NCI-H2081 treated with DMSO at 0.1 percent for 48 hours (cell line): ENCODE measurements at places on chromosomes 2 and 18.

- no peak for DNase-seq
These were observed at the start of gene FLACC1 for GRCh38 chr2:201357221-201357620. Gene FLACC1, minus strand, starts transcription at chr2:201357345. Its CDS starts 5,941 bp downstream, at chr2:201351404.

DNA sequence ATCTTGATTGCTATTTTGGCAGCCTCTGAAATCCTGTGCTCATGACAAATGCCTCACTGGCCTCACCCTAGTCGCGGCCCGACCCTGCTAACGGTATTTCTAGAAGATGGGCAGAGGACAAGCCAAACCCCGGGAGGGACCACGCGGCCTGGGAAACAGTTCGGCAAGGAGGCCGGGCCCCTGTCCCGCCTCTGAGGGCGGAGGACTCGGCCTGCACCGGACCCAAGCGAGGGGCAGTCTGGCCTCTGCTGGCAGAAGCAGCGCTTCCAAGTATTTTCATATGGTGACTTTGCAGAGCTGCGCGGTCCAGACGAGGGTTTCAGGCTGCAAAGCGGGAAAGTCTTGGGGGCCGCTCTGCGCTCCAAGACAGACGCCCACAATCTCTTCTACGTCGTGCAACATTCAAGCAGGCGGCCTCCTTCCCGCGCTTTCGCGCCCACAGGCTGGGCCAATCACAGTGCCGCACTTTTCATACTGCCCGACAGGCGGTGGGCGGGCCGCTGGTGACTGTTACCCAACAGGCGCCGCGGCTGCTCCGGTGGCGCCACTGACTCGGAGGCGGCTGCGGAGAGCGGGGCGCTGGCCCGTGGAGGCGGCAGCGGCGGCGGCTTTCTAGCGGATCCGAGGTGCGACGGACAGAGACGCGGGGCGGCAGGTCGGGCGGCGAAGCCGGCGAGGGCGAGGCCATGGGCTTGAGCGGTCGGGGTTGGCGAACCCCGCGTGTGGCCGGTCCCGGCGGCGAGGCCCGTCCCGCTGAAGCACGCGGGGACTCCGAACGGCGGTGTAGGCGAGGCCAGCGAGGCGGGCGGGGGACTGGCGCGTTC, at the start of gene RBM44:
RBM44 (plus strand) TSS at position 544 of the 824 bp plus-strand sequence. CDS start 14,831 bp downstream, outside the sequence.
- DNase-seq: no peak

GRCh38 chr2:44351676-44352075, 9.6 kb downstream of the PREPL start:
- DNase-seq: no peak

DNA sequence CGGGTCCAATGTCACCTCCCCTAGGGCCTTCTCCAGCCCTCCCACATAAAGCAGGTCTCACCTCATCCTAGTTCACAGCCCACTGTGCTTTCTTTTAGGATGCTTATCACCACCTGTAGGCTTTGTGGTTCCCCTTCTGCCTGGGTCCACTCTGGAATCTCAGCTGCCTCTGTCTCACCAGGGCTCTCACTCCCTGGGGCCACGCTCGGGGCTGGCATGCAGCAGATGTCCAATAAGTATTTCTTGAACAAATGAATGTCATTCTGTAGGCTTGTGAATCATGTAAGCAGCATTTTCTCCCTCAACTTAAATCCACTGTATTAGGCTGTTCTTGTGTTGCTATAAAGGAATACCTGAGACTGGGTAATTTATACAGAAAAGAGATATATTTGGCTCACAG, 4.3 kb upstream of the SH3BP4 start:
- DNase-seq: no peak

DNA sequence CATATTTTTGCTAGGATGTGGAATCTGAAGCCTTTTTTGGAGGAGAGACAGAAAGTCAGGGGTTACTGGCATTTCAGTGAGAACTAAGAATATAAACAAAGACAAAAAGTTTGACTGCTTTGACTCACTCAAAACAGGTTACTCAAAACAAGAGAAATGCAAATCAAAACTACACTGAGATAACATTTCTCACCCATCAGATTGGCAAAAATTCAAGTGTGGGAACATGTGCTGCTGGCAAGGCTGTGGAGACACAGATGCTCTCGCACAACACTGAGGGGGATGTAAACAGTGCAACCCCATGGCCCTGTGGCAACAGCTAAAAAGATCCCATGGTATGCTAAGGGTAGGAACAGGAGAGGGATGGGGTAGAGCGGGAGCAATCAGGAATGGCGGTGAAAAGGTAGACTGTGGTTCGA, 86.6 kb downstream of the DTNB start:
- no peak for DNase-seq

DNA sequence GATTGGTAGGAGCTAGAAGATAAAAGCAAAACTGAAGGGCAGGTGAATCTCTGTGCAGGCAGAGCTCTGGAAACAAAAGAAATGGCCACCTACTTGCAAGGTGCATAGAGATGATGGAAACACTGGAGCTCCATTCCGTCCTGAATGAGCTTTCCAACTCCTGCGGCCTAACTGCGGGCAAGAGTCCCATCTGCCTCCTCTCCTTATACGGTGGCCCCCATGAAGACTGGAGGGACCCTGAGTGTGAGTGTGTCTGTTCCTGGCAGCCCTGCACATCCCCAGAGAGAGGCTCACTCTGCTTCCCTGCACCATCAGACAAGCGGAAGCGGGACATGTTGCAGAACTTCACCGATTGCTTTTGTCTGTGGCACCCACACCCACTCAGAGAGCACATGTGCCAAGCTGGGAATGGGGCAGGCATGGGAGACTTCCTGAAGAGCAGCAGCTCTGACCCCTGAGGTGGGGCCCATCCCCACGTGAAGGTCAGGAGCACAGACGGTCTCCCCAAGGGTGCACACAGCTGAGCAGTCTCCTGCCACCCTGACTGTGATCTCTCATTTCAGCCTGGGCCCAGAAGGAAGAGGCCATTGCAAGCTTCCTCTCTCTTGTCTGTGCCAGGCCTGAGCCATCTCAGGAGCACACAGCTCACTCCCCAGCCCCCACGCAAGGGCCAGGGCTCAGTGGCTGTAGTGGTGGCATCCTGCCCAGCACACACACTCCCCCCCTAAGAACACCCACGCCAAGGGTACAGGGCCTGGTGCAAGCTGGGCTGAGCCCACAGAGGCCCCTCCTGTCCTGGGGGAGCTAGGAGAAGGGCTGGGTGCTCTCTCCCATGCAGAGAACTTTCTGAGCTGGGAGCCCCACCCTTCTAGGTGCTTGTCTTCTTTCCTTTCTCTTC, 75.3 kb downstream of the STPG4 start:
- DNase-seq: no peak

GRCh38 chr18:10908760-10909159, 240.6 kb downstream of the PIEZO2 start:
- no peak for DNase-seq

GRCh38 chr2:18404708-18405107, 155.7 kb downstream of the RDH14 start:
- no peak for DNase-seq

- no peak for DNase-seq
These were observed 48.8 kb upstream of the KCNE4 start for GRCh38 chr2:223003191-223003590.

DNA sequence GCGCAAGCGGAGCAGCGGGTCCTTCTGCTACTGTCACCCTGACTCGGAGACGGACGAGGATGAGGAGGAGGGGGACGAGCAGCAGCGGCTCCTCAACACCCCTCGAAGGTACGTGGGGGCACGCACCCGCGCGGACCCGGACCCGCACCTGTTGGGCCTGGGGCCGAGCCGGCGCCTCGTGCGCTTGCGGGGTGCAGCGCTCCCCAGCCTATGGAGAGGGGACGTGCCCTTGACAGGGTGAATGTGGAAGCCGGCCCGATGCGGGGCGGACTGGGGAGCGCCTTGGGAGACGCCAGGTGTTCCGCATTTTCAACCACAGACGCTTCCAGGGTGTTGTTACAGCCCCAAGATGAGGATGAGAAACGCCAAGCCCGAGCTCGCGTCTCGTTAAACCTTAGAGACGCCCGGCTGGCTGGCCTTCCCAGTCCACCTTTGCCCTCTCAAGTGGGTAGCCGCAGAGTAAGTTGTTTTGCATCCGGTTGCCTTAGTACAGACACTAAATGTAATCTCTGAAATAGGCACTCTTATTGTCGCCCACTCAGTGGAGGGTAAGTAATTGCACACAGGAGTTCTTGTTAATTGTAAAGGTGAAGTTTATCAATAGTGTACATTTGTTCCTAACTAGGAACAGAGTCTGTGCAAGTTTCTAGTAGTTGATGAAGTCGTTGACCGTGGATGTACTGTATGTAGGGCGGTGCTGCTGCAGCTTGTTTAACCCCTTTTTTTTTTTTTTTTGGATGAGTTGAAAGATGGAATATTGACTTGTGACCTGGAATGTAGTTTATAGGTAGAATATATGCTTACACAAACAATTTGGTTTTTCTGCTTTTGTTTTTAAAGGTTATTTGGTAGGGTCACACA, 815 bp downstream of the GMCL1 start:
- no peak for DNase-seq

DNA sequence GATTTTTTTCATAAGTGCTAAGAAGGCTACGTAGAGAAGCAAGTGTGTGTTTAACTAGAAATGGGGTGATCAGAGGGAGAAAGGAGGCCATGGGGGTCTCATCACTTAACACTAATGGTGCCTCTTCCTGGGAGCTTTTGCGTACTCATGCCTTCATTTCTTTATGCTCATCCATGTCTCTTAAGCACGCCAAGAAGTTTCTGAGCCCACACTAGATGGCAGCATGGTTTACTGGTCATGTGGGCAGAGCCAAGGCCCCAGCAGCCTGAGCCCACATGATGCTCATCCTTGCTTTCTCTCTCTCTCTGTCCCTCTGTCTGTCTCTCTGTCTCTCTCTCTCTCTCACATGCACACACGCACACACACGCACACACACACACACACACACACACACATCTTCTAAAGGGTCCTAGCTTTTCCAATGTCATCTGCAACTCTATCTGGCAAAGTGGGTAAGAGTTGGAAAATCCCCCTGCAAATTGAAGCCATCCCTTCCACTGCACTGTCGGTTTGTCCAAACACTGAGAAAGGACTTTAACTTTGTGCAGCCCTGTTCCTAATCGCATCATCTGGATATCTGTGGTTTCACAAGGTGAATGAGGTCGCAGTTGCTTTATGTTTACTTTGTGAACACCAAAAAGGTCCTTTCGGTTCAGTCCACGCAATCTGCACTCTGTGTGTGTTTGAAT, 137.1 kb upstream of the CCDC68 start:
- DNase-seq: no peak

- no peak for DNase-seq
These were observed 29.9 kb upstream of the NAPG start for GRCh38 chr18:10495936-10496335.

DNA sequence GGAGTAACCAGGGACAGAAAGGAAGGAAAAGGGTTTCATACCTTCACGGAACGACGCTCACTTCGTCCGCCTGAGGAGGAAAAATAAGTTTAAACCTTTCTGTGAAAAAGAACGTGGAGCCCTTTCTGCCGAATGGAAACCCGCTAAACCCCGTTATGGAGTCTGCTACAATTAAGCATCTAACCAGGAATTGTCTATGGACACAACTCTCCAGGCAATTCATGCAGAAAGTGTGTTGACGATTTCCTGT, 528 bp upstream of the PPP4R3B start:
- DNase-seq: no peak

GRCh38 chr2:32523686-32524085, 104.2 kb upstream of the TTC27 start:
- no peak for DNase-seq

- DNase-seq: no peak
These were observed 28.4 kb downstream of the PAX3 start for GRCh38 chr2:222270396-222270795.

GRCh38 chr18:75227535-75228296, 17.1 kb downstream of the TSHZ1 start:
- no peak for DNase-seq

DNA sequence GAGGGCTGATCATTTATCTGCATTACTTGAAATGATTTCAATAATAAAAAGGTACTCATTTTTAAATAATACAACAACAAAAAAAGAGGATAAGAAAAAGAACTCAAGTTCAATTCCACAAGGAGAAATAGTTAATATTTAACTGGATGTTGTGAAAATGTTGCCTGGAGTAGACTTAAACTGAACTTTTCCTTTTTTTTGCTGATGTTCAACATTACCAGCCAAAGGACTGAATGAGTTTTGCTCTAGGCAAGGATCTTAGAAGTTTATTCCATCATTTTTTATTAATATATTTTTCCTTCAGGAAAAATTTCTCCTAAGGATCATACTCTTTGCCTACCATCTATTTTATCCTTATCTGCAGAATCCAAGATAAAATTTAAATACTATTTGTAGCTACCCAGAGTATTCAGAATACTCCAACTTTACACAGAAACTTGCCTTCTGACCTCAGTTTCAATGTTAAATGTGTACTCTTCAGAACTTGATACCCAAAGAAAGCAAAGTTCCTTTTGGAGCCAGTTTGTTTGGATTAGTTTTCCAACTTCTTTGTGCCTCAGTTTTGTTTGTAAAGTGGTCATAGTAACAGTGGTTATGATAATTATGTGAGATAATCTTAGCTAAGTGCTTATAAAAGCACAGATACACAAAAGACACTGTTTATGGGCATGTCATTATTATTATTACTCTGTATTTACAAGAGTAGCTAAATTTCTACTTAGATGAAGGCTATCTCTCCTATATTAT, 12.8 kb downstream of the CKAP2L start:
- DNase-seq: no peak

DNA sequence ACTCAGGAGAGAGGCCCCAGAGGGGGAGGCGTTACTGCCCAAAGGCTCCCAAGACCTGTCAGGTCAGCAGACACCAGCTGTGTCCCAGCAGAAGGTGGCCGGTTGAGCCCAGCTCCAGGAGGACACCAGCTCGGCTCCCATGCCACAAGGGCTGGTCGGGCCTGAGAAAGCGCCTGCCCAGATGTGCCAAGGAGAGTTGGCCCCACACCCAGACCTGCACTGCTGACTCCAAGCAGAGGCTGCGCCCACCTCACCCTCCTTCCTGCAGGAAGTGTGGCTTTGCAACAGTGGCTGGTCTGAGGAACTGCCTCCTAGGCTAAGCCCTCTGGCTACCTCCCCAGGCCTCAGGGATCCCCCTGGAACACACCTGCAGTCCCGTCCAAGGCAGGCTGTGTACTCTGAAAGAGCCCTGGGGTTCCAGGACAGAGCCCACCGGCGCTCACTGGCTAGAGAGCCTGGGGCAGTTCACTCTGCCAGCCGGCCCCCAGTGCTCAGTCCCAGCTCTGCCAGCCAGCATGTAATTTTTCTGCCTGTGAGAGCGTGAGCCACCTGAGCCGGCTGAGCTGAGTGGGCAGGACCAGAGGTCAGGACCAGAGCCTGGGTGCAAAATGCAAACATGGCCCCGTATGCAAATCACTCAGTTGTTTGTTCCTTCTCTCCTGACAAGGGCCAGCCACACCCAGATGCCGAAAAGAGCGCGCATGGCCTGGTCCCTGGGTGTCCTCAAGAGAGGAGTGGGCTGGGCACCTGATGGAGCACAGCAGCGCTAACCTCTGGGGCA, 36.9 kb upstream of the PTMA start:
- DNase-seq: no peak

DNA sequence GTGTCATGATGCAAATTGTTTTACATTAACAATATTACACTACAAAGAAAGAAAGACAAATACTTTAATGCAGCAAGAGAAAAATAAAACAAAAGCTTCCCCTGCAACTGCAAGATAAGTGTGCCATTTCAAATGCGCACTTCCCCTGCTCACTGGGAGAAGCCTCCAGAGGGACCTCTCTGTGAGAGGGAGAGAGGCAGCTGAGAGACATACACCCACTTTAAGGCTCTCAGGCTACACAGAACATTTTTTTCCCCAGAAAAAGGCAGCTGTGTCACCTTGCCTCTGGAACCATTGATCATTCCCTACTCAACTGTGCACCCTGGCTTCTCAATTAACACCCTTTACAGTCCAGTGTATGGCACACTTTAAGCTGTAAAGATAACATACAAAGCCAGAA, 75.2 kb downstream of the DPP4 start:
- DNase-seq: no peak
